Activated CD4-positive, CD25-positive, alpha-beta regulatory T cell treated with anti-CD3 and anti-CD28 coated beads, Interleukin-2, amount 50 U/mL, for 16 hours (primary cell): ENCODE measurements at places on chromosomes 3 and 15.

DNA sequence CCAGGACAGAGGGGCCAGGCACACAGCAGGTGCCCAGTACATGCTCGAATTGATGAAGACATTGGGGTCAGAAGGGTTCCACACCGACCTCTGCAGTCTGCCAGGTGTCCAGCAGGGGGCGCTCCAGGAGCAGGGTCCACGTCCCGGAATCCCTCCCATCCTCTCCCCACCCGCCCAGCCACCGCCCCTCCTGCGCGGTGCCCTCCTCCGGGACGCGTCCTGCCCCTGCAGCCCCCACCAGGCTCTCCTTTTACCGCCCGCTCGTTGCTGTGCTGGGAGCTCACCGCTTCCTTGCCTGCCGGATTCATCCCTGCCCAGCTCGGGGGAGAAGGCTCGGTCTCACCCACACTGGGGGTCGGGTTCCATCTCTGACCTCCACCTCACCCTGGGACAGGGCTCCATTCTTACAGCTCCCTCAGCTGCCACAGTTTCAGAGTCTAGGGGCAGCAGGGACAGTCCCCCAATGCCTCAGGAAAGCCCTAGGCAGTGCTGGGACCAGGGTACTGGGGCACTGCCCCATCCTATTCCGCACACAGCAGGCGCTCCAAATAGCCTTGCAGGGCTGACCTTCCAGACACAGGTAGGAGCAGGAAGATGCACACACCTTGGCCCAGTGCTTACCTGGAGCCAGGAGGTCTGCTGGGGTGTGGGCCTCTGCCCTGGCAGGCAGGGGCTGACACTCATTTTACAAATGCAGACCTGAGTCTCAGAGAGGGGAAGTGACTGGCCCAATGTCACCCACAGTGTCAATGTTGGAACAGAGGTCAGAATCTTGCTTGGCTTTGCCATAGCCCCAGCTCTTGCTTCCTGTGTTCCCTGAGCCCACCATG is 31.0 kb downstream of the GRIP2 start:
- peak; percentile 37 for DNase-seq

DNA sequence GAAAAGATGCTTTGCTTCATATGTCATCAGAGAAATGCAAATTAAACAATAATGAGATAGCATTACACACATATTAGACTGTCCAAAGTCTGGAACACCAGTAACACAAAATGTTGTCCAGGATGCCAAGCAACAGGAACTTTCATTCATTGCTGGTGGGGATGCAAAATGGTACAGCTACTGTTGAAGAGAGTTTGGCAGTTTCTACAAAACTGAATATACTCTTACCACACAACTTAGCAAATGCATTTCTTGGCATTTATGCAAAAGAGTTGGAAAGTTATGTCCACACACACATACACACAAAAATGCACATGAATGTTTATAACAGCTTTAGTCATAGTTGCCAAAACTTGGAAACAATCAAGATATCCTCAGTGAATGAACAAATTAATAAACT is 195.2 kb upstream of the MME start:
- DNase-seq = no peak

DNA sequence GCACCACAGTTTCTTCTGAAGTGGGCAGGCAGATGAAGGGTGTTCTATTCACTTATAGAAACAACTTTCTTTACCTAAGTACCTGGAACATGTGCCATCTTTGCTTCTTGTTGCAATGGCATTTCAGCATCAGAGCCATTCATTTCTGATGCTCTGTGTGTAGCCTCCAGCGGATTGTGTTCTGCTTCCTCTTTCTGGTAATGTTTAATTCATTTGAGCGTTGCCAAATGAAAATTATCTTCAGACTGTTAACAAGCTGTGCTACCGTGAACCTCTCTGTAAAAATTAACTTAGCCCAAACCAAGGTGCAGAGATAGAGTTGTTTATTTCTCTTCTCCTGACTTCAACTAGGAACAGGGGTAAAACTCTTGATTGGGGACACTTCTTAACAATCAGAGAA is 302.0 kb downstream of the EDEM1 start:
- no peak for DNase-seq

DNA sequence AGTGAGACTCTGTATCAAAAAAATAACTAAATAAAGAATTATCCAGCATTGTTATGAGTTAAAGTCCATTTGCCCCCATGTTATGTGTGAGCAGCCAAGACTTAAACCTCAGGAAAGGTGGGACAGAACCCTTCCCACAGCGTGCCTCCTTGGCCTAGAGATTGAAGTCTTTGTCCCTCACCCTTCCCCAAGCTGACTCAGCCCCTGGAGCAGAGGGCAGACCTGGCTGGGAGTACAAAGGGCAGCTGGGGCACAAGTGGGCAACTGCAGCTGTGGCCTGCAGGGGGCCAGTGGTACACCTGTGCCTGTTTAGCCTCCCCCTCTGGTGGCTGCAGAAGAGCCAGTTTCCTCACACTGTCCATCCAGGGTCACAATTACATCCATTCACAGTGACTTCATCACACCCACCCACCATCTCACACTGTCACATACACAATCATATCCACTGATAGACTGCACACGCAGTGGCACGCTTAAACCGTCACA is 940 bp upstream of the ACY1 start:
- no peak for DNase-seq

DNA sequence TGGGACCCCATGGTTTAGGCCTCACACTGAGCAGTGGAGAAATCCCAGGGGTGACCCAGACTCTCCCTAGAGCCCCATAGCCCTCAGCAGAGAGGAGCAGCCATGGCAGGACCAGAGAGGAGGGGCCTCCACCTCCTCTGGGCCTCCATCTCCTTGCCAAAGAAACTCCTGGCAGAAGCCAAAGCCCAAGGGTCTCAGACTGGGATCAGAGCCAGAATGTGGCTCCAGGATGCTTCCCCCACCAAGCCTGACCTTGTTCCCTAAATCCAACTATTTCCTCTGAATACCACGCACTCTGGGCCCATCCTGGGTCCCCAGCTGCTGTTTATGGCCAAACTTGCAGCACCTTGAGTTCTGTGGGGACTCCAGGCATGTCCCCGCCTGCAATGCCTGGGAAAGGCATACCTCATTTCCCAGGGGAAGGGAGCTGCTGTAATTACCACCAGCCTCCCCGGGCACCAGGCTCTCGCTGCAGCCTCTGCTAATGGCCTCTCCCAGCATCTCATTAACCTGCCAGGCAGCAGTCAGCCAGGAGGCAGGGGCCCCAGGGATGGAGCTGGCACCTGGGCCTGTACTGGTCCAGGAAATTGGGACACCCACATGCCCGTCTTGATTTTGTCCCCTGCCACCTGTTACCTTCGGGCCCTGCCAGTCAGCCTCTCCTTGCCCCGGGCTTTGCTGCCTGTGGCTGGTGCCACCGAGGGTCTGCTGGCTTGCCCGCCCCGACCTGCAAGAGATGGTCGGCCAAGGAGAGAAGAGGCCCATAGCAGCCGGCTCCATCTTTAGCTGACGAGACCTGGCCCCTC is 4.6 kb downstream of the CCDC9B start:
- DNase-seq = no peak

- no peak for DNase-seq
These were observed 322.1 kb downstream of the MEX3B start for GRCh38 chr15:81723701-81724100.

GRCh38 chr3:190375246-190375645 is 12.7 kb upstream of the CLDN16 start:
- DNase-seq = no peak

DNA sequence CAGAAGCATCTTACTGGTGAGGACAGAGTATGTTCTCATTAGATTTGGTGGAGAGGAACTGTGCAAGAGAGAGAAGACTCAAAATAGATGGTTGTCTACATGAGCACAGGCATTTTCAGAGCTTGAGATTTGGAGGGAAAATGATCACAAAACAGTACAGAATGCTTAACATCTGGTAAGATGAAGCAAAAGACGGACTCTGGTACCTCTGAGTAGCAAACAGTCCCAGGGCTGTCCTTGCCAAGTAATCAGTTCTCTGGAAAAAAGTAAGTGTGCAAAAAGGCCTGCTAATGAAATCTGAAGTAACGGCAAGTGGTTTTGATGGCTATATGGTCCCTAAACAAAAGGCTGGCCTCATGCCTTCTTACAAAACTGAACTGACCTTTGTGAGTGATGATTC is 414.2 kb downstream of the CNTN4 start:
- no peak for DNase-seq

DNA sequence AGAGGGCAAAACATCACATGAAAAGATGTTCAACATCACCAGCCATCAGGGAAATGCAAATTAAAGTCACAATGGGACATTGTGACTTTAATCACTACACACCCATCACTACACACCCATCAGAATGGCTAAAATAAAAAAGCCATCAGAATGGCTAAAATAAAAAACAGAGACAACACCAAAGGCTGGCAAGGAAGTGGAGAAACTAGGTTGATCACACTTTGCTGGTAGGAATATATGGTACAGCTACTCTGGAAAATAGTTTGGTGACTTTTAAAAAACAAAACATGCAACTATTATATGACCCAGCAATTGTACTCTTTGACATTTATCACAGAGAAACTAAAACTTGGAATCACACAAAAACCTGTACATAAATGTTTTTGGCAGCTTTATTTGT is 15.1 kb upstream of the ABHD5 start:
- no peak for DNase-seq

DNA sequence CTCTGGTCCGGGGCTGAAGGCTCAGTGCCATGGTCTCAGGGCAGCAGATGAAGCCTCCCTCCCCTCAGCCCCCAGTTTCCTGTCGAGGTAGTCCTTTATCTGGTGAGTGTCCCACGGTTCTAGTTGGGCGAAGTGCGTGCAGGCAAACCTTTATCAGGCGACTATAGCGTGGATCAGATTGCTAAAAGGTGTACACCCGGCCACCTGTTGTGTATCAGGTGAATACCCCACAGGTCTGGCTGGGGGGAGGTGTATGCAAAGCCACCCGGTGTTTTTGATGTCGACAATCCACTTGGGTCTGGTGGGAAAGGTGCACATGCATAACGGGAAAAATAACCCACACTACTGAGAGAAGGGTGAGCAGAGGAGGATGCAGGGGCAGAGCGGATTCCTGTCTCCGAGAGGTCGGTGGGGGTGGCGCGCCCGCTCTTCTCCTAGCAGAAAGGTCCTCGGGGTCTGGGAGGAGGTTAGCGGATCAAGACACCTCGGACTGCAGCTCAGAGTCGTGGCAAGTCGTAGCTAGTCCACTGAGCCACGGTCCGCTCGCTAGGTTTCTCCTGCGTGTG is 507 bp downstream of the SLC12A6 start:
- no peak for DNase-seq

GRCh38 chr15:31255732-31256377 is 70.8 kb upstream of the KLF13 start:
- no peak for DNase-seq

- no peak for DNase-seq
These were observed 37.4 kb downstream of the PRKCD start for GRCh38 chr3:53198256-53198977.

DNA sequence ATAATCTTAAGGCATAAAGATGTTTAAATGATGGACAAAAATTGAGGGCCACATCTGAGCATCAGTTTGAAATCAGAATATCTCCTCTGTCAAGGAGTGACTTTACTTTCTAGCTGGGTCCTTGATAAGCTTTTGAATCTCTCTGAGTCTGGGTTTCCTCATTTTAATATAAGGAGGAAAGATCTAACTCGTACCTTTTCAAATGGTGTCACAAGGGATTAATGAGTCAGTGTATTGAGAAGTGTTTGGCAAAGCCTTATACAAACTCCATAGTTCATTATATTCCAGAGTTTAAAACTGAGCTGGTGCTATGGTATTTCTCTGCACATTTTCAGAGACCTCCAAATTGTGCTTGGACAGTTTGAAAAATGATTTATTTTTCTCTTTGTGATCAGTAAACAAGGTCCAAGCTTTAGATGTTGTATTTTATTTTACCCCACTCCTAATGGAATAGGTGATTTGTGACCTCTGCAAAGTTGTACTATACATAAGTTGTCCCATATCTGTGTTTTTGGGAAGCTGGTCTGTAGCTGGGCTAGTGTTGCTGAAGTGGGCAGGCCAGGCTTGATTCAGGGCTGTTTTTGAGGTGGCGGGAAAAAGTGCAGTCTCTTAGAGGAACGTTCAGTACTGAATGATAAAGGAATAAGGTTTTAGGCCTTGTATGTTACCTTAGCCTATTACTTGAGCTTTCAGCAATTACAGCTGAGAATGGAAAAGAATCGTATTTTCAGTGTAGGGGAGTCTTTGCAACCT is 5.6 kb downstream of the FNDC3B start:
- no peak for DNase-seq

DNA sequence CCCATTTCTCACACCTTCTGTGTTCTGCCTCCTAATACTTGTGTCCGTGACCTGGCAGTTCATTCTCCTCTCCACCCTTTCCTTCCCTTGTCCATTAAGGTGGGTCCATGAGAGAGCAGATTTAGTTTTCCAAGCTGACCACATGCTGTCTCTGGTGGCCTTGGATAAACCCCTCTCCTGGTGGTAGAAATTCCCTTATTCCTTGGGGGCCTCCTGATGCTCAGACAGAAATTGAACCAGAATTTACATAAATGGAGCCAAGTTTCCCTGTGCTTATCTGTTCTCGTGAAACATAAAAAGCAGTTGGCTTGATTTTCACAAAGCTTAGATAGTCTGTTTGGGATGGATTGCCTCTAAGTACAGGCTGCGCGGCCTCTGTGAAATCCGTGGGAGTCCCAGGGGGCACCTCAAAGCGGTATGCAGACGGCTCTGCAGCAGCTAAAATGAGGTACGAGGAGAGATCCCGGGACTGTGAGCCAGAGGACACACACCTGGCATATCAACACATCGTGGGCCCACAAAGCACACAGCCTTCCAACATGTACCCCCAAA is 101.0 kb upstream of the NMNAT3 start:
- DNase-seq = no peak

DNA sequence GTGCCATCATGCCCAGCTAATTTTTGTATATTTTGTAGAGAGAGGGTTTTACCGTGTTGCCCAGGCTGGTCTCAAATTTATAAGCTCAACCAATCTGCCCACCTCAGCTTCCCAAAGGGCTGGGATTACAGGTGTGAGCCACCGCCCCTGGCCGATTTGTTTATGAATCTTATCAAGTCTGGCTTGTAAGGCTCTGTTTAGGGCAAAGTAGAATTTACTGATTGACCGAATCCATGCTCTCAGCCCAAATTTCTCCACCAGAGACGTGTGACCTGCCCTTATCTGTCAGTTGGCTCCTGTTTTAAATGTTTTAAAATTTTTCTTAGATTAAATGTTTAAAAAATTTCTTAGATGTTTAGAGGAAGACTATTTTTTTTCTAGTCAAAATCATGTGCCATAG is 19.5 kb downstream of the RAD54L2 start:
- DNase-seq = no peak

DNA sequence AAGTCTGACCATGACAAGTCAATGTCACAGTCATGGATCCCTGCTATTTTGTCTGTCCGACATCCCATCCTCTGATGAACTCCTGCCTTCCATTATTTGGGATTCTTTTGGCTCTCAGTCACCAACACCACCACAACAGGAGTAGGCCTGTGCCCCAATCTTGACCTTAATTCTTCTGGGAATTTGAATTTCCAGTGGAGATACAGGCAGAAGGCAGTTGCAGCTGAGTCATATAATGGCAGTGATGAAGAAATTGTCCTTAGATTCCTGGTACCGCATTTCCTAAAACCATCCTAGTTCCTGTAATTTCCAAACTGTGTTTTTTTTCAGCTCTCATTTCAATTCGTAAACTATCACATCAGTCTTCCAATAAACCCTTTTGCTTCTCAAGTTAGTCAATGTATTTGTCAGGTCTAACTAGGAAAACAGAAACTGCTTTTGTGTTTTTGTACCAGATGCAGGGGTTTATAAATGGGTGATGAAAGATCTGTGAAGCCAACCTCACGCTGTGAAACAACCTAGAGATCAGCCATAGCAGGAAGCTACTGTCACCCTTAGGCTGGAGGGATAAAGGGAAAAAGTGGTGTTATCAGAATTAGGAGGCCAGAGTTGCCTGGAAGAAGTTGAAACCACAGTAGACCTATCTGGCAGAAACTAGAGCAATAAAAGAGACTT is 126.3 kb upstream of the TMEM108 start:
- DNase-seq = no peak
